Activated CD4-positive, alpha-beta T cell treated with anti-CD3 and anti-CD28 coated beads, Interleukin-2, amount 50 U/mL, for 24 hours (primary cell): ENCODE measurements at places on chromosomes 16 and 17.

GRCh38 chr17:63162406-63163157, 196.5 kb downstream of the TANC2 start:
- DNase-seq = no peak

GRCh38 chr17:81335773-81336157, 40.7 kb upstream of the SLC38A10 start:
- DNase-seq = no peak

GRCh38 chr16:58267524-58268243, 27.1 kb downstream of the PRSS54 start:
- DNase-seq = no peak

DNA sequence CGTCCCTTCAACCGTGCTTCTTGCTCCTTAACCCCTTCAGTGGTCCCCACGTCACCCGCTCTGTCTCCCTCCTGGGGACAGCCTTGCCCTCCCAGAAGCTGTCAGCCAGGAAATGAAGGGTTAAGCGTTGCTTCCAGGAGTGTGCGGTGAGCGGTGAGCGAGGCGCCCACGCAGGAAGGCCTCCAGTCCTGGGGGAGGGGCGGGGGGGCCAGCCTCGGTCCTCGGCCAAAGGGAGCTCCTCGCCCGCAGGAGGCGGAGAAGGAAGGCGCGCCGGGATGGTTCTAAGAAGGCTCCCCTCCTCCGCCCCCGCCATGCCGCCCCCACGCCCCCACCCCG, 2.3 kb downstream of the RBFOX3 start:
- no peak for DNase-seq

- DNase-seq = no peak
These were observed 41.4 kb upstream of the PIRT start for GRCh38 chr17:10879190-10879836.

- DNase-seq = no peak
These were observed 5.2 kb upstream of the TMEM235 start for GRCh38 chr17:78226055-78226758.
